ENCODE measurements at places on chromosomes 1 and 21.

DNA sequence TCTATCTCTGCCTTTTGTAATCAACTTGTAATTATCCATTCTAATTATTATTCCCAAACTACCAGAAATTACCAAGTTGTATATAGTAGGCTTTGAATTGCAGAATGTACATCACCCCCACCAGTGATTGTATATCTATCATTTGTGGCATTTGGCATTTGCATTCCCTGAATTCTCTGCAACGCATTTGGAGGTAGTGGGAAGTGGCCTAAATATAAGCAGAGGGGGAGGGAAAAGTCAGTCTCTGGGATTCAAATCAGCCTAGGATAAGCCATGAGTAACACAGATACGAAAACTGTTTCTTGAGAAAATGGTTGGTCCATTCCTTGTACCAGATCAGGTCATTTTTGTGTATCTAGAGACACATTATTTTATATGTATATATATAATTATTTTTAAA, 20.7 kb downstream of the DDX20 start:
- no peak for DNase-seq

GRCh38 chr21:38760017-38760761, 45.5 kb upstream of the ETS2 start:
- DNase-seq, result no peak

GRCh38 chr1:74356493-74356892, 121.3 kb downstream of the TNNI3K start:
- DNase-seq, result no peak

DNA sequence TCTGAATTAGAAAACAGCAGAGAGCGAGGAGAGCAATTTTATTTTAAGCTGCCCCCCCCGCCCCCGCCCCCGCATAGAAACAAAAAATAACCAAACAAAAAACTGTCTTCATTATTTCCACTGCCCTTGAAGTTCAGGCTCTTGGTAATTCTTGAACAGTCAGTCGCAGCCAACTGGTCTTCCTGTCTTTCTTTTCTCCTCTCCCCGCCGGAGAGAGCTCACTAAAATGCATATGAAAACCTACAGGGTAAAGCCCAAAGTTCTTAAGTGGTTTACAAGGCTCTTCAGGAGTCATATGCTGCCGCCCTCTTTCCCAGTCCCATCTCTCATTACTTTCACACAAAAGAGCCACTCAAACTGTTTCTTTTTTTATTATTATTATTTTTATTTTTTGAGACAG, 1.1 kb upstream of the ANKRD35 start:
- no peak for DNase-seq

DNA sequence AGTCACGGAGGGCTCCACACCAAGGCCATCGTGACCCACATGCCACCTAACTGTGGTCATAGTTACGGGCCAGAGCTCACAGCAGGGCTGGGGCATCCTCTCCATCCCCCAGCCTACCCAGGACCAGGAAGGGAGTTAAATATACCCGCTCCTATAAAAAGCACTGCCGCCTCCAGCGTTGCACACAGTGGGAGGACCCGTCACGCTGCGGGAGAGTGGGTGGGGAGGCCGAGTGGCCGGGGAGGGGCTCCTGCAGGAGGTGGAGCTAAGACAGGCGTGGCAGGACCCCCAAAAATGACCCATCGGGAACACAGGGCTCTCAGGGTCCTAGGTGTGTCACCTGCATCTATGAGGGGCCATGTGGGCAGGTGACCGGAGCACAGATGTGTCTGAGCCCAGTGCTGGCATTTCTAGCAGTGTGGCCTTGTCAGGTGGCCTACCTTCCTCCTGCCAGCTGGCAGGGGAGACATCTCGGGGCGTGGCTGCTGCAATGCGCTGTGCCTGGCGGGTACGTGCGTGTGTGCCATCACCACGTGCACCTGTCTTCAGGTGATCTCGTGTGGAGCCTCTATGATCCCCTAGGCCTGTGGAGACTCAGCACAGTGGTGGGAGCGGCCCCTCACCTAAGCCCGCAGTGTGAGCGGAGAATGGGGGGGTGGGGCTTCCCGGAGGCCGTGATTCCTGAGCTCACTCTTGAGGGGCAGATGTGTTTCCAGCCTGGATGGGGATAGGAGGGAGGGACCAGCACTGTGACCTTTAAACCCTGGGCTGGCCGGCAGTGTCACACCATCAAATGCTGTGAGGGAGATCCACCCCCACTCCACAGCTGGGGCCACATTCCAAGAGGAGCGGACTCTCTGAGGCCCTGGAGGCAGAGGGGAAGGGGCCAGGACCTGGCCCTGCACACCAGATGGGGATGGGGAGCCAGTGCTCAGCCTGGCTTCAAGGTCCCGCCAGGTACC, 17.7 kb downstream of the AGRN start:
- no peak for DNase-seq

GRCh38 chr1:204250428-204251030, 36.7 kb upstream of the GOLT1A start:
- no peak for DNase-seq

GRCh38 chr1:234604495-234605398, 5.2 kb downstream of the IRF2BP2 start:
- no peak for DNase-seq

- DNase-seq, result no peak
Measured at GRCh38 chr1:44336668-44337067, 18.4 kb downstream of the ERI3 start.

DNA sequence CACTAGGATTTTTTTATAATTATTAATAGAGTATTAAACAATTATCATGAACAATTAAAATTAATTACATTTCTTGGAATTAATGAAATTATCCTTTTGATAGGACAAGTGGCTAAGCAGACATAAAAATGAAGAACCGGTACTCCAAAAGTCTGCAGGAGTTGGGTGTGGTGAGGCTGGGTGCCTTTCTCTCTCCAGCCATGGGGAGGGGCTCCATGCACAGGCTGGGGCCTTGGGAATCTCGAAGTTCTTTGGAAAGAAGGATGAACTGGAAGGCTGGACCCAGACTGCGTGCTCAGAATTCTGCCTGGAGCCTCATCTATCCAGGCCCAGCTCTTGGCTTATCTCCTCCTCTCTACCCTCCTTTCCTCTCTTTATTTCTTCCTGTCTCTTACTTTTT, 94.1 kb downstream of the ACTL8 start:
- no peak for DNase-seq

GRCh38 chr1:206461602-206462455, 8.4 kb upstream of the IKBKE start:
- DNase-seq, result no peak

DNA sequence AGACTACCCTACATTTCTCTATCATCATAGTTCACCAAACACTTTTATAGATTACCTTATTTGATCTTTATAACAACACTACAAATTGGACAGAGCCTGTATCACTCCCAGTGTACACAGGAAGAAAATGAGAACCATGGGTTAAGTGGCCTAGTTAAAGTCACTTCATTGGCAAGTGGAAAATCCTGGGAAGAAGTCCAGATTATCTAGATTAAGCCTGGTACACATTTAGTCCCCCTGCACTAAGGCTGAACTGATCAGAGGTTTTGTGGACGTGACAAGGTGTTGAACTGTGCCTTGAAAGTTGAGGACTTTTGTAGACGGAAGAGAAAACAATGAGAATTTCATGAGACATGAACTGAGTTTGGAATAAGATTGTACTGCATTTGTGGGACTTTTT, 7.5 kb upstream of the USH2A start:
- DNase-seq, result no peak

DNA sequence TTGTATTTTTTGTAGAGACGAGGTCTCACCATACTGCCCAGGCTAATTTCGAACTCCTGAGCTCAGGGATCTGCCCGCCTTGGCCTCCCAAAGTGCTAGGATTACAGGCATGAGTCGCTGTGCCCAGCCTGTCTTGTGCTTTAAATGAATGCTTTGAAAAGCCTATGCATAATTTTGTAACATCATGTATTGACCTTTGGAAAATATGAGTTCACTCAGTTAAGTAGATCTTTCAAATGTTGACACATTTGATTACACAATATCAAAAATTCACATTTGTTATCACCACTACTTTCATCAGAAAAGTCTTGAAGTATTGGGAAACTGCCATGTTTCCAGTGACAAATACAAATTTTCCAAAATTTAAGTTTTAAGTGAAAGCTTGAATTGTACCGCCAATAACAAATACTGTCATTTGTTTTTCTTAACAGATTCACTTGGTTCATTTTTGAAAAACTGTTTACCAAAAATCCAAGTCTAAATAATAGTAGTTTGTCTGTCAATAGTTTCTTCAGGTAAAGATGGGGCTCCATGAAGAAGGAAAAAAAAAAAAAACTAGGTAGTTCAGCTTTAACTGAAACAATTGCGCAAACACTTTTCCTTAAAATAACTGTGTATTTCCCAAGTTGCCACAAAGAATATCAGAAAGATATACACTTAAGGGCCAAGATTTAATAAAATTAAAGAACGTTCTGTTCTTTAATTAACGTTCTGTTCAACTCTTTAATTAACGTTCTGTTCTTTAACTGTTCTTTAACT, 233.2 kb upstream of the NR5A2 start:
- DNase-seq, result no peak

GRCh38 chr1:38997034-38997900, 6.2 kb downstream of the AKIRIN1 start:
- no peak for DNase-seq

- no peak for DNase-seq
Measured at GRCh38 chr1:221994274-221994698, 252.4 kb upstream of the DUSP10 start.

DNA sequence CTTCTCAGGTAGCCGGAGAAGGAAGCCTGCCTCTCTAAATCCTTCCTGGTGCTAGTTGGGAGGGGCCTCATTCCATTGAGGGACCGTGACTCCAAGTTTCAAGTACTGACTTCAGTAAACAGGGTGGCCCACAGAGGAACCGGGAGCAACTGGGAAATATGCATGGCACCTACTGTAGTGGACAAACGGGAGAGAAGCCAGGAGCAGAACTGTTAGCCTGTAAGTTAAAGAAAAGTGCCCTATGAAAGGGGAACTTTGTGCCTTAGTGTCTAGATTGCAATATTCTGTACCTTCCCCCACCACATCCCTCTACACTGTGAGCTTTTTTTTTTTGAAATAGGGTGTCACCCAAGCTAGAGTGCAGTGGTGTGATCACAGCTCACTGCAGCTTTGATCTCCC, 33.2 kb upstream of the KANK4 start:
- no peak for DNase-seq

DNA sequence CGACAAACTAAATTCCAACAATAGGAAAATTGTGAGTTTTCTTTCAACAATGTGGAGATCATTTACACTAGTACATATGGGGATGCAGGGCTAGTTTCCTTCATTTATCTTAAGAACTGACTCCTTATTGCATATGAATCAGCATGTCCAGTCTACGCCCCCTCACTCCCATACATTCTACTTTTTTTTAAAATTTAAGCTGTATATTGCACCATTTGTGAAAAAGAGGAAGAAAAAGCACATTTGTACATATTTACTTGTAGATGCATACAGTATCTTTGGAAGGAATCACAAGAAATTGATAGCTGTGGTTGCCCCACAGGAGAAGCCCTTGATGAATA, 15.9 kb downstream of the VPS26C start:
- DNase-seq, result no peak

- DNase-seq, result no peak
Measured at GRCh38 chr1:174968750-174969244, 30.9 kb upstream of the CACYBP start.

DNA sequence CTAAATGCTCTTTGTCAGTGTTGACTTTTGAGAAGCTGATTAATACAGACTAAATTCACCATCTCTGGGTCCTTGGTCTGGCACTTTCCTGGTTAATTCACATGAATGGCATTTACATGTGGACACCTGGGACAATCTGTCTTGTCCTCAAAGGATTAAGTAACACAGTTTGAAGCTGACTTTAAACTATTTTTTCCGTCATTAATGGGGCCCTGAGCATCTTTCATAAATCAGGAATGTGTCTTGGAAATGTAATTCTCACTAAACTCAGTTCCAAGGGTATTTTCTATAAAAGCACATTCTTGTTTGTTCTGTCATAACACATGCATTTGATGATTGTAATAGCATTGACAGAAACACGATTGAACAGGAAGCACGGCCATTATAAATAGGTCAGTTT, 26.7 kb upstream of the NBL1 start:
- no peak for DNase-seq

- DNase-seq, result no peak
Measured at GRCh38 chr1:25804244-25804963, 4.4 kb downstream of the SELENON start.

GRCh38 chr1:87730274-87731216, 401.9 kb downstream of the LMO4 start:
- DNase-seq, result no peak

GRCh38 chr1:200963076-200963475, 60.4 kb downstream of the KIF21B start:
- no peak for DNase-seq

DNA sequence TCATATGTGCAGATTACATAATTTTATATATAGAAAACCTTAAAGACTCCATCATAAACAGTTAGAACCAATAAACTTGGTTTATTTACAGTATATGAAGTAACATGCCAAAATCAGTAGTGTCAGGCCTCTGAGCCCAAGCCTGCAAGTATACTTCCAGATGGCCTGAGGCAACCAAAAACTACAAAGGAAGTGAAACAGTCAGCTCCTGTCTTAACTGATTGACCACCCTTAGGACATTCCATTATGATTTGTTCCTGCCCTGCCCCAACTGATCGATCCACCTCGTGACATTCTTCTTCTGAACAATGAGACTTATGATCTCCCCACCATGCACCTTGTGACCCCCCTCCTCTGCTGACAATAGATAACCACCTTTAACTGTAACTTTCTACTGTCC, 630.3 kb downstream of the AMY1C start:
- no peak for DNase-seq

GRCh38 chr1:112772781-112773180, 57.6 kb upstream of the PPM1J start:
- no peak for DNase-seq

DNA sequence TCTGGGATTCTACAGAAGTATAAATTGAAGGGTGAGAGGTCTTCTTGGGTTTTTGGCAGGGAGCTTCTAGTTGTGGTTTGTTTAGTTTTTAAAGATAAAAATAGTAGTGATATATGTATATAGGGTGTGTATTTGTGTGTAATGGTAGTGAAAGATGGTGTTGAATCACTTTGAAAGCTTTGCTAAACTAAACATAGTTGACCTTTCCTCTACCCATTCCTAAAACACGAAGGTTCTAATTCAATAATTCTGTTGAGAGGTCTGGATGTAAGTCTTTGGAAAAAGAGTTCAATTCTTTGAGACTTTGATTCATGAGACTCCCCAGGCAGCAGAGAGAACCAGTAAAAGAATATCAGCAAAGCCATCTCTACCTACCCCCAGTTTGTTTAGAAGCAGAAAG, 247.9 kb upstream of the DUSP10 start:
- DNase-seq, result no peak

DNA sequence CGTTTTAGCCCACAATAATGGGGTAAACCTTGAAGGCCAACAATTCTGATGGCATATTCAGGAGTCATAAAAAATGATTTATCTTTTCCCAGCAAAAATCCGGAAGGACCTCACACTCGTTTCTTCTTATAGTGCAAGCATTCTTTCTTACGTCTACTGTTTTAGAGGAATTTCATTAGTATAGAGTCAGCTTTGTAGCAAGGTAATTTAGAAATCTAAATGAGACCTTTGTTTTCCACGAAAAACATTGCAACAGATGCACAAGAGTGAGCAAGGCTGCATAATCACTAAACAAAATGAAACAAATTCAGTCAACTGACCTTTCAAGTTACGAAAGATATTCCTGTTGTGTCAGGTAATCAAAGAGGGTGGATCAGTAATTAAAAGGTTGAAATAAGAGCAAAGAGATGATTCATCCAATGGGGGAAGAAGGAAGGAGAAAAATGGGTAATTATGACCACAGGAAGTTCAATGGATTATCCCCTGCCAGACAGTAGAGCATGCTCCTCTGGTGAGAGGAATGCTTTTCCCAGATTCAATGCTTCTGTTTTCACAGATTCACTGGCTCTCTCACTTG, 560 bp upstream of the CSDE1 start:
- DNase-seq, result no peak

- DNase-seq, result no peak
Measured at GRCh38 chr21:28174701-28175100, 818.0 kb downstream of the LTN1 start.

Data from right renal cortex interstitium (tissue), 3 donors.